Stimulated activated CD4-positive, alpha-beta T cell treated with anti-CD3 and anti-CD28 coated beads, Interleukin-15, amount 100 ng/mL, for 1 hour (primary cell): ENCODE measurements at places on chromosomes 4 and X.

DNA sequence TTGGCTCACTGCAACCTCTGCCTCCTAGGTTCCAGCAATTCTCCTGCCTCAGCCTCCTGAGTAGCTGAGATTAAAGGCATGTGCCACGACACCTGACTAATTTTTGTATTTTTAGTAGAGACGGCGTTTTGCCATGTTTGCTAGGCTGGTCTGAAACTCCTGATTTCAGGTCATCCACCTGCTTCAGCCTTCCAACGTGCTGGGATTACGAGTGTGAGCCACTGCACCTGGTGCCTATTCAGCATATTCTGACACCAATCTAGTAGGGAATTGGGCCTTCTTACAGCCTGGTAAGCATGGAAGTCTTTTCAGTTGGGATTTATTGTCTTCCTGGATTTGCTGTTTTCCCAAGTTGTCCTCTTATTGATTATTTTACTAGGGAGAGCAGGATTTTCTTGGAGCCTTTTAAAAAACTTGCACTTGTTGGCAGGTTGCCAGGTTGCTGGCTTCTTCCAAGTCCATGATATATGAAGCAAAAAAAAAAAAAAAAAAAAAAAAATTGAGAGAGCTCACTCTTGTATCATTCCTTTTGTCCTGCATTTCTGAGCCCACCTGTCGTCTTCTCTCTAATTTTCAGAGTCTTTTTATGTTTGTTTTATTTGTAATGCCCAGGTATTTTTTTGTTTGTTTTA is 43.7 kb downstream of the TMPRSS11E start:
- DNase-seq, result no peak

- DNase-seq, result no peak
Observed at GRCh38 chrX:129472116-129472515, 51.2 kb downstream of the SMARCA1 start.

GRCh38 chr4:119103263-119103662 is 32.4 kb upstream of the MYOZ2 start:
- DNase-seq, result no peak

DNA sequence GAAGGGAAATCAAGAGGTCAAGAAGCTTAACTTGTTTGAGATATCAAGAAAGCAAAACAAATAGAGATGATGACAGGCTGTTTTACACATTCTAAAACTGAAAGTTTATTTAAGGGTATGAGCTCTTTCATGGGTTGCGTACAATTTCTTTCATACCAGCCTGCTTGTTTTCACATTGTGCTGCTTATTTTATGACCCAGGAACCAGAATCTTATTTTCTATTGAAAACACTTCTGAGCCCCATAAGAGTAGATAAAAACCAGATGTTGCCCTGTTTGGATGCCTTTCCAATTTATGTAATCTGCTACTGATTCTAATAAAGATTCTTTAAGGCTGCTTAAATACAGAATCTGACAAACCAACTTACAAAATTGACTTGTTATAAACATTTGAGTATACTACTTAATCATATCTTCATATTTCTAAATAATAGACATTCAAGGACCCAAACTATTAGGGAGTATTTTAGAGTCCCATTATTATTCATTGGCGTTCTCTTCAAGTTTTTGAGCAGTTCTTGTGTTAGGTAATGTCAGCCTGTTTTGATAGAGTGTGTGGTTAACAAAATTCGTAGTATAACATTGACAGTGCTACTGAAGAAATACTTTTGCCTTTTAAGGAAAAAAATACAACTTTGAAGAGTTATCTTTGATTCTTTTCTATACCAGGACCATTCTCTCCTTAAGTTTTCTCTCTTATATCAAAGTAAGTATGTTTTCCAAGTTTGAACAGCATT is 74.4 kb downstream of the PDLIM5 start:
- no peak for DNase-seq

DNA sequence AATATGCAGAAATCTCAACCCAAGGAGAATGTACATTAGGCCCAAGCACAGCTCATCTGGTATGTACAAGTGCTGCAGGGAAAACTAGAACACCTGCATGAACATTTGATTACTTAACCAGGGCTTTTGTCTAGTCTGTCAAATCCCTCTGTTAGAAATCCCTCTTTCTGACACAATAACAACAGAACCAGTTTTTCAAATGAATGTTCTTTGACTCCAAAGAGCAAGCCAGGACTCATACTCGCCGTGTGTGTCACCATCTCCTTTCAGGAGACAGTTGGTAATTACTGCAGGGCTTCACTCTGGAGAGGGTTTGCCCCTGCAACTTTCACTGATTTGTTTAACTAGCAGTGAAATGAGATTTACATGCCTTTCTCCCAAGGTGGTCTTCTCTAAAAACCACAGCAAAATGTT is 143.0 kb upstream of the FAM241A start:
- DNase-seq, result no peak

DNA sequence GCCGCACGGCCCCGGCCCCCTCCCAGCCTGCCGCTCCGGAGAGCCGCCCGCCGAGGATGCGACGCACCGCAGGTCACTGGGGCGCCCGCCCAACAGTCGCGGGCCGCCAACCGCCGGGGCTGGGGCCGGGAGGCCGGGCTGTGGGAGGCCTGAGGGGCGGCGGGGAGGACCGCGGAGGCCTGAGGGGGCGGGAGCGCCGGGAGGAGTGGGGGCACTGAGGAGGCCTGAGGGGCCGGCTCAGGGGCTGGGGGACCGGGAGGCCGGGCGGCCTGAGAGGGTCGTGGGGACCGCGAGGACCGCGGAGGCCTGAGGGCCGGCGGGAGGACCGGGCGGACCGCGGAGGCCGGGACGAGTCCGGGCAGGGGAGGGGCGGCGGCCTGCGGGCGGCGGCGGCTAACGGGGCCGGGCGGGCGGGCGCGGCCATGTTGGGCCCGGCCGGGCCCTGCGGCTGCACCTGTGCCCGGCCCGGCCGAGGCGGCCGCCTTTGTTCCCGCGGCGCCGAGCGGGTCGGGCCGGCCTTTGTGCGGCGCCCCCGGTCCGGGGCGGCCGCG is 353 bp downstream of the NSD2 start:
- DNase-seq, result no peak

DNA sequence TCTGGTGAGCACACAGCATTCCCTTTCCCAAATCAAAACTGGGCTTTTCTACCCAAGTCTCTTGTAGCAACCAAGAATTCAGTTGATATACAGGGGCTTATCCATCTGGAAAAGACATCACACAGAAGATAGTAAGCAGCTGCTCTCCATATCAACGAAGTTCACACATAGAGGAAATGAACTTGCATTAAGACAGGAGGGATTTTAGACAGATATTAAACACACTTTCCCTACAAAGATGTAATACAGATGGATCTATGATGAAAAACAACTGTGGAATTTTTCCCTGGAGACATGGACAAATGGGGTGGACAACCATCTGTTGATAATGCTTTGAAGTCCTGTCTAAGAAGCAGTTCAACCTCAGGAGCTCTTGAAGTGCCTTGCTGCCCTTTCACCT is 9.8 kb upstream of the PDE5A start:
- no peak for DNase-seq

- no peak for DNase-seq
Observed at GRCh38 chrX:33053001-33053400, 158.3 kb downstream of the DMD start.

GRCh38 chr4:83723609-83724008 is 187.7 kb downstream of the GPAT3 start:
- no peak for DNase-seq

- DNase-seq, result no peak
Observed at GRCh38 chr4:9999956-10000561, 21.2 kb downstream of the SLC2A9 start.

DNA sequence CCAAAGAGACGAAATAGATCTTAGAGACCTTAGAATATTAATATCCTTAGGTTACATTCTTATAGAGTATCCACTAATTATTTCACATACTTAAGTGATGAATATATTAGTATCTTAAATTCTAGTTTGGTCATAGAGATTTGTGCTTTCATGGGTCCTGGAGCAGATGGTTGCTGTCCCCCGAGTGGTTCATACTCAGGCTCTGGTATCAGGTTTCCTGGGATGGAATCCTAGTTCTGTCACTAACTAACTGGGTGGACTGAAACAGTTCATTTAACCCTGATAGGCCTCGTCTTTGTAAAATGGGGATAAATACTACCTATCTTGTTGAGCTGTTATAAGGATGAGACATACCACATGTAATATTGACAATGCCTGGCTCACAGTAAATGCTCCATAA is 264.6 kb downstream of the TENM3 start:
- no peak for DNase-seq

GRCh38 chr4:138609943-138610350 is 367.8 kb upstream of the SLC7A11 start:
- DNase-seq, result no peak

DNA sequence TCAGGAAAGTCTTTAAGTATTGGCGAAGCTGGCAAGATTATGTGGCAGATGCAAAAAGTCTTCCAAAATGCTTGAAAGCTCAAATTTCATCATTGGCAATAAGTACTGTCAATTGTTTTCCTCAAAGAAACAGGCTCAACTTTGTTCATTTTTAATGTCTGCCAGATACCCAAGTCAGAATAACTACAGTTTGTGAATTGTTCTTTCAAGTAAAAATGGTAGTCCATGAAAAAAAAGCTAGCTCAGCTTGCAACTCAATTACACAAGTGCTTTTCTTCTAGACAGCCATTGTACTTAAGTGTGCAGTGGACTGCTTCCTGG is 70.5 kb downstream of the AFF1 start:
- DNase-seq, result no peak

- DNase-seq, result no peak
Observed at GRCh38 chr4:25531272-25531671, 124.4 kb upstream of the SLC34A2 start.

GRCh38 chr4:119489305-119489704 is 139.3 kb downstream of the PDE5A start:
- no peak for DNase-seq

DNA sequence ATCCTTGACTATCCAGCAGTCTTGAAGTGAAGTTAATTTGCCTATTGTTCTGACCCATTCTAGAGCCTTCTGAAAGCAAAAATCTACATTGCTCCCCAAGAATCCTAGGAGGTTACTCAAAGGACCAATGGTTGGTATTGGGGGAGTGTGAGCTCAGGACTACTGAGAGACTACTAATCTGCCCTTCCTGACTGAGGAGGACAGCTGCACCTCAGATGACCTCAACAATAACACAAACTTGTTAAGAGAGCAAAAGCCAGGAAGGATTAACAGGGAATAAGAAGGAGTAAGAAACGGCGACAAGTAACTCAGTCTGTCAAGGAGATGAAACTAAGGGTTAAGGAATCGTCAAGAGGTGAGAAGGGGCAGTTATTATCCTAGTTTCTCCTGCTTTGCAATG is 43.4 kb downstream of the IDS start:
- no peak for DNase-seq

DNA sequence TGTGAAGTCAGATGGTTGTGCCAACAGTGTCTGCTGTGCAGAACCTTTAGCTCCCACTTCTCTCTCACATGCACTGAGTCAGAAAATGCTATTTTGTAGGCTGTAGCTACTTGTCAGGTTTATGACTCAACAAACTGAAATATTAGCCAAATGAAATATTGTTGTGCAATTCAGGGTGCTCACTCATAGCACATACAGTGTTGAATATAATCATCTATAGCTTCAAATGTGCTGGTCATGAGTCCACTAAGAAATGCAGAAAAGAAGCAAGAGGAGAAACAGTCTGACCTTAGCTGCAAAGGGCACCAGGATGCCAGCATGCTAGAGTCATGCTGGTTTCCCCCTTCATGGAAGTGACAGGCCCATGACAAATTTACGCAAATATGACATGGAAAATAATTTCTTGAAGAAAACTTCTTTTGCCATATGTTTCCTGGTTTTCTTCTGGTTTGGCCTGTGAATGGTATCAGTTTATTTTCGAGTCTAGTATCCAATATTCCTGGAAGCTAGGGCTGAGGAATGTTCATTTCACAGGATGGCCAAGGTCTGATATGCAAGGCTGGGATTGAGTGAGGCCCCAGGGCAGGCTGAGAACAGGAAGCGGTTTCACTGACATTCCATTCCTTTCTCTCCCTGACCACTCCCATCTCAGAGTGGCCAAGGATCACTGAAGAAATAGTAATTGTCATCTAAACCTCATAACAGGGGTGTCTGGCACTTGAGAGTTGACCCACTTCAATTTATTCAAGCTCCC is 10.3 kb upstream of the CXCL2 start:
- DNase-seq, result no peak

DNA sequence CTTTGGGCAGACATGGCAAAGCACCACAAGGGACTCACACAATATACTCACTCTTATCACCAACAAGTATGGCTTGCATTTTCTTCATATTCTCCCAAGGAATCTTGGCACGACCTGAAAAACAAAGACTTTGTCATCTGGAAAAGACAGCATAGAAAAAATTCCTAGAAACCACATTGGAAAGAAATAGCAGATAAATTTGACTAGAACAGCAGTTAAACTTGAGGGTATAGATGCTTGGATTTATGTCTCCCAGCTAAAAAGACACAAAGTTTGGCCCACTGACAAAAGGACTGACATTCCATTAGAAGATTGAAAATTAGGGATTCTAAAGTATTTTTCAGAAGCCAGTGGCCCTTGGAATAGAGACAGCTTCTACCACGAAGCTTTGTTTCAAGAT is 6.9 kb upstream of the VEGFC start:
- no peak for DNase-seq

- no peak for DNase-seq
Observed at GRCh38 chr4:161486461-161486860, 677.3 kb downstream of the FSTL5 start.

DNA sequence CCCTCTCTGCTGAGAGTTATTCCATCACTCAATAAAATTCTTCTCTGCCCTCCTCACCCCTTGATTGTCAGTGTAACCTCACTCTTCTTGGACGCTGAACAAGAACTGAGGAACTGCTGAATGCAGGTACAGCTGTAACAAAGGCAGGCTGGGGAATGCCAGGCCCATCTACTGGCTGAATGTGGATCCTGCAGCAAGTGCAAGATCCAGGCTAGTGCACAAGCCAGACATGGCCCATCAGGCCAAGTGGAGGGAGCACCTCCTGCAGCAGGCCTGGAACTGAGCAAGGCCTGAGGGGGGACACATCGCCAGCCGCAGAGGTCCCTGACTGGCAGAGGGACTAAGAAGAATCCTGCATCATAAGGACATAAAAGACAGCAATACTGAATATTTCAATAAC is 411.8 kb upstream of the PCDH10 start:
- no peak for DNase-seq

- no peak for DNase-seq
Observed at GRCh38 chrX:68196939-68197791, 236.1 kb downstream of the OPHN1 start.
